ENCODE measurements at places on chromosomes 4 and X. TPM values are rescaled to one million over a fixed set of nuclear protein-coding genes. Genes with fewer than 3 reads are reported as not detected.
A peak's percentile ranks its signal among the peaks of the same experiment; 100 is the strongest.

PLS3 gene
- 1.3 TPM for total RNA-seq

UCP1 gene
- not detected for total RNA-seq

KLB gene
- total RNA-seq, result not detected

GRIA2 gene
- total RNA-seq, result not detected

F9 gene
- not detected for total RNA-seq

VCX2 gene
- not detected for total RNA-seq

CABS1 gene
- total RNA-seq, result not detected

NUDT9 gene
- 10.2 TPM for total RNA-seq

IL3RA gene
- 1.5 TPM for total RNA-seq

DNA sequence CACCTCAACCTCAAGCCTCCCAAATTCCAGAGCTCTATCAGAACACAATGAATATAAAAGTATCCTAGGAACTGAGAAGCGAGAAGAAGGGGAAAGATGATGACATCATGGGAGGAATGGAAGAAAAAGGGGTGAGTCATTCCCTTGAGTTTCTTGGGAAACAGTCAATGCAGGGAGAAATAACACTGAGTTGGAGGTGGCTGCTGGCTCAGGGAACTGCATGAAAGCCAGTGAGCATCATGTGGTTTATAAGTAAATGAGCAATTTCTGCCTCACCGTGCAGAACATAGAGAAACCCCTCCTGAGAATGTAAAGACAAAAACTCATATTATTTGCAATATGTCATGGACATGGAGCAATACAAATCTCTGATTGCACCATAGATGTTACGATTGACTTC is 73.3 kb downstream of the SHOX start:
- H3K4me1 ChIP-seq, result no peaks in the 10 kb centered on the region
- no peak for DNase-seq
- H3K4me3 ChIP-seq, result no peak overlapping the region
- peaks cover 3% of the 10 kb centered on the region for H3K36me3 ChIP-seq

- no peak overlapping the region for H3K27ac ChIP-seq
- no peak overlapping the region for H3K4me3 ChIP-seq
- H3K27me3 ChIP-seq, result no peaks in the 10 kb centered on the region
- peaks cover 42% of the 10 kb centered on the region for H3K4me1 ChIP-seq
- DNase-seq, result no peak
These were observed 5.3 kb upstream of the PYURF start for GRCh38 chr4:88528861-88529260.

DNA sequence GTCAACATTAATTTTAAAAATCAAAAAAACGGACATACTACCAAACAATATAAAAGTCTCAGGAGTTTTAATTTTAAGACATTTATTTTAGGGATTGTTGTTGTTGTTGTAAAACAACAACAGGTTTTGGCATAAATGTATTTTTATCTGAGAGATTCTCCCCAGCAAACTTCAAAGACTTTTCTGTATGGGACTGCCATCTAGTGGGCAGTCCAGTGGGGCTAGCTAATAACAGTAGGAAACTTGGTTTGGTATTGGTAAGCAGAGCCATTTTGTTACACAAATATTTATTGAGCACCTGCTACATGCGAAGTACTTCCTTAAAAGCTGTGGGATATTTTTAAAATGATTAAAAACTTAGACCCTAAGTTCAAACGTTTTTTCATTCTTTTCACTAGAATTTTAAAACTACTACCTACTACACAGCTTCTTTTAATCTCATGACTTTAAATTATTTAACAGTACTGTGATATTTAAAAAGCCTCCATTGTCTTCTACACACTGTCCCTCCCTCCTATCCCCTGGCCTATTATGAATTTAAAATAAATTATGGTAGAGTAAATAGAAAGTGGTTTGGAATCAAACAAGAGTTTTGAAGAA is 1028.4 kb upstream of the INTU start:
- no peaks in the 10 kb centered on the region for H3K27me3 ChIP-seq
- DNase-seq, result no peak
- no peaks in the 10 kb centered on the region for H3K36me3 ChIP-seq
- no peak overlapping the region for H3K4me3 ChIP-seq

DNA sequence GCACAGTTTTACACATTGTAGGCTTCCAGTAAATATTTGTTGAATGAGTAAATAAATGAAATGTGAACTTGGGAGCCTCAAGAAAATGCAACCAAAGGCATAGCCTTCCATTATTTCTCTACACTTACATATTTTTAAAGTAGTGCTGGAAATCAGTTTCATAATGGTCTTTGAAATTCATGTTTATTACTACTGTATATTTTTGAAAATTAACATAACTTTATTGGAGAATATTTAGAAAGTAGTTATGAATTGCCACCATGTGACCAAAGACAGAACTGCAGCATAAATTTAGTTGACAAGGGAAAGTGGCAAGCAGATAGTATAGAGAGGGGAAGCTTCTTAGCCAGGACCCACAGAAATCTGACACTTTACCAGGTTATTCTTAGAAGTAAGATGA is 6.4 kb downstream of the TCEAL8 start:
- DNase-seq, result no peak
- no peak overlapping the region for H3K4me3 ChIP-seq
- H3K27me3 ChIP-seq, result peaks cover 2% of the 10 kb centered on the region
- H3K36me3 ChIP-seq, result peaks cover under 1% of the 10 kb centered on the region
- no peak overlapping the region for H3K27ac ChIP-seq
- H3K4me1 ChIP-seq, result peaks cover under 1% of the 10 kb centered on the region

DNA sequence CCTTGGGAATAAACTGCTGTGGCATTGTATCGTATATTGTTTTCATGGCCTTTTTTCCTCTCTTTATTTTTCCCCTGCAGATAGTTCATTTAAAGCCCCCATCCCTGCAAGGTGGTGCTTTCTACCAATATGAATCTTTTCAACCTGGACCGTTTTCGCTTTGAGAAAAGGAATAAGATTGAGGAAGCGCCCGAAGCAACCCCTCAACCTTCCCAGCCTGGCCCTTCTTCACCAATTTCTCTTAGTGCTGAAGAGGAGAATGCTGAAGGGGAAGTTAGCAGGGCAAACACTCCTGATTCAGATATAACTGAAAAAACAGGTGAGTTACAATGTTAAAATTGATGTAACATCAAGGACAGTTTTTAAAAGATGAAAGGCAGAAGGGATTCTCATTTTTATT is 601 bp downstream of the SMARCAD1 start:
- DNase-seq, result no peak
- H3K4me1 ChIP-seq, result peaks cover 51% of the 10 kb centered on the region
- no peaks in the 10 kb centered on the region for H3K27me3 ChIP-seq
- peak overlapping the region; percentile 97 for H3K4me3 ChIP-seq
- peak overlapping the region; percentile 100 for H3K27ac ChIP-seq

DNA sequence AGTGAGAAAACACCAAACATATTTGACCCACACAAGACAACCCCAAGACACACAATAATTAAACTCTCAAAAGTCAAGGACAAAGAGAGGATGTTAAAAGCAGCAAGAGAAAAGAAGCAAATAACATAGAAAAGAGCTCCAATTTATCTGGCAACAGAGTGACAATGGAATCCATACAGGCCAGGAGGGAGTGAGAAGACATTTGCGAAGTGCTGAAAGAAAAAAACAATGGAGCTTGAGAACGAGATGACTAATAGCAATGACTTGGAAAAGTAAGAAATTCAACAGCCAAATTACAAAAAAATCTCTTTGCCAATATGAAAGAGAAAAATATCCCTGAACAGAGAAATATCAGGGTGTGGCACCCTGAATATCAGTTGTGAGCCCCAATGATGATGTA is 61.6 kb downstream of the MAD2L1 start:
- no peaks in the 10 kb centered on the region for H3K36me3 ChIP-seq
- H3K4me3 ChIP-seq, result no peak overlapping the region
- no peak for DNase-seq
- peaks cover 23% of the 10 kb centered on the region for H3K27me3 ChIP-seq
- peaks cover 6% of the 10 kb centered on the region for H3K4me1 ChIP-seq

DNA sequence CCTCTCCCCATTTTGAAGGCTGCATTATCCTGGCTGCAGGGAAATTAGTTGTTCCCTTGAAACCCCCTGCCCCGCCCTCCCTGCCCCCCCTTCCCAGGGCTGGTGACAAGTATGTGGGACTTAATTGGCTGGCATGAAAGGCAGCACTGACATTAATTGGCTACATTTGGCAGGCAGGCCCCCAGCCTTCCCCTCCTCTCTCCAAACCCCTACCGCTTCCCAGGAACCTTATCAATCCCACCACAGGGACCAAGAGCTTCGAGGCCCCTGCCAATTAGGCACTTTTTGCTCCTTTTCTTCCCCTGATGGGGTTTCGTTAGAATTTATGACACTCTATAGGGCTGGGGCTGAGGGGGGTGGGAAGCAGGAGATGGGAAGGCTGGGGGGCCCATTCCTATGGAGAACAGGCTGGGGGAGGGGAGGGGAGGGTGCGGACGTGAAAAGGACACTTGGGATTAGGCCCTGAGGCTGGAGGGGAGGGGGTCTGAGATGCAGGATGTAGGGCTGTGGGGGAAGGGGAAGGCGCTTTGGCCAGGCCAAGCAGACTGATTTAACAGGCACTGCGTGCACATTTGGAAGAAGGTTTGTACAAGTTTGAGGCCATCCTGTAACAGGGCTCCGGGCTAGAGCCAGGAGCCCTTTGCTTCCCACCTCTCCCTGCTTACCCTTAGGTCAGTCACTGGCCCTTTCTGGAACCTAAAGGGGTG is 52.2 kb downstream of the EFNB1 start:
- H3K27me3 ChIP-seq, result no peaks in the 10 kb centered on the region
- H3K27ac ChIP-seq, result no peak overlapping the region
- no peak overlapping the region for H3K4me3 ChIP-seq
- H3K4me1 ChIP-seq, result no peaks in the 10 kb centered on the region
- no peak for DNase-seq

- no peak for DNase-seq
- no peak overlapping the region for H3K27ac ChIP-seq
- no peaks in the 10 kb centered on the region for H3K27me3 ChIP-seq
- no peak overlapping the region for H3K4me3 ChIP-seq
These were observed 239.0 kb downstream of the PDGFC start for GRCh38 chr4:156732634-156733033.

- H3K4me3 ChIP-seq, result no peak overlapping the region
- DNase-seq, result no peak
- H3K36me3 ChIP-seq, result no peaks in the 10 kb centered on the region
- H3K4me1 ChIP-seq, result no peaks in the 10 kb centered on the region
- H3K27me3 ChIP-seq, result no peaks in the 10 kb centered on the region
These were observed 141.5 kb upstream of the SMAD1 start for GRCh38 chr4:145340071-145340675.

DNA sequence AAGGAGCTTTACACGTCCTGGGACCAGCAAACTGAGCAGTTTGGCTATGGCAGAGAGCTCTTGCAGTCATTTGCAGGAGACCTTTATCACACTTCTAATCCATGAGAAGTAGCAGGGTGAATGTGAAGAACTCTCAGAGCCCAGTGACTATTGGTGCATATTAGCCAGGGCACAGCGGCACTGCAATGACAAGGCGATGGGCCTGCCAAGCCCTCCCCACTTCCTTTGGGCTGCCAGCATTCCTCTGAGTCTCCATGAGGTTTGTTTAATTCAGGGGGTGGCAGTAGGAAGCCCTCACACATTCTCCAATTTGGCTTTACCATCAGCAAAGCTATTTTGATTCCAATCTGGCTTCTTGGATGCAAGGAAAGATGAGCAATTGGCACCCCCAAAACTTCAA is 79.2 kb upstream of the TSPAN7 start:
- DNase-seq, result no peak
- H3K4me3 ChIP-seq, result no peak overlapping the region
- peaks cover 5% of the 10 kb centered on the region for H3K27me3 ChIP-seq
- no peaks in the 10 kb centered on the region for H3K4me1 ChIP-seq

- DNase-seq, result peak; percentile 43
- H3K4me3 ChIP-seq, result peak overlapping the region; percentile 80
These were observed 4.3 kb upstream of the TSPAN5 start for GRCh38 chr4:98662626-98663225.

GRCh38 chrX:113868177-113868576 is 715.7 kb upstream of the HTR2C start:
- no peaks in the 10 kb centered on the region for H3K4me1 ChIP-seq
- H3K27me3 ChIP-seq, result peaks cover 8% of the 10 kb centered on the region
- H3K36me3 ChIP-seq, result no peaks in the 10 kb centered on the region
- H3K27ac ChIP-seq, result no peak overlapping the region

- H3K36me3 ChIP-seq, result no peaks in the 10 kb centered on the region
- no peak overlapping the region for H3K4me3 ChIP-seq
- H3K27ac ChIP-seq, result no peak overlapping the region
- DNase-seq, result peak; percentile 24
- H3K4me1 ChIP-seq, result no peaks in the 10 kb centered on the region
- peaks cover 12% of the 10 kb centered on the region for H3K27me3 ChIP-seq
These were observed 7.6 kb downstream of the FABP2 start for GRCh38 chr4:119314356-119314755.

GRCh38 chrX:79096145-79096556 is 48.3 kb upstream of the GPR174 start:
- H3K4me1 ChIP-seq, result peaks cover 59% of the 10 kb centered on the region
- no peak for DNase-seq
- H3K4me3 ChIP-seq, result peak overlapping the region; percentile 91
- H3K36me3 ChIP-seq, result no peaks in the 10 kb centered on the region

GRCh38 chr4:80425124-80426100 is 89.9 kb downstream of the CFAP299 start:
- no peak overlapping the region for H3K4me3 ChIP-seq
- no peak overlapping the region for H3K27ac ChIP-seq
- H3K36me3 ChIP-seq, result no peaks in the 10 kb centered on the region
- H3K27me3 ChIP-seq, result no peaks in the 10 kb centered on the region
- DNase-seq, result no peak
- peaks cover 21% of the 10 kb centered on the region for H3K4me1 ChIP-seq

- H3K36me3 ChIP-seq, result no peaks in the 10 kb centered on the region
- H3K4me3 ChIP-seq, result no peak overlapping the region
- DNase-seq, result no peak
- H3K27ac ChIP-seq, result no peak overlapping the region
- H3K4me1 ChIP-seq, result no peaks in the 10 kb centered on the region
- H3K27me3 ChIP-seq, result peaks cover 13% of the 10 kb centered on the region
These were observed 209.1 kb upstream of the HCCS start for GRCh38 chrX:10902001-10902400.

DNA sequence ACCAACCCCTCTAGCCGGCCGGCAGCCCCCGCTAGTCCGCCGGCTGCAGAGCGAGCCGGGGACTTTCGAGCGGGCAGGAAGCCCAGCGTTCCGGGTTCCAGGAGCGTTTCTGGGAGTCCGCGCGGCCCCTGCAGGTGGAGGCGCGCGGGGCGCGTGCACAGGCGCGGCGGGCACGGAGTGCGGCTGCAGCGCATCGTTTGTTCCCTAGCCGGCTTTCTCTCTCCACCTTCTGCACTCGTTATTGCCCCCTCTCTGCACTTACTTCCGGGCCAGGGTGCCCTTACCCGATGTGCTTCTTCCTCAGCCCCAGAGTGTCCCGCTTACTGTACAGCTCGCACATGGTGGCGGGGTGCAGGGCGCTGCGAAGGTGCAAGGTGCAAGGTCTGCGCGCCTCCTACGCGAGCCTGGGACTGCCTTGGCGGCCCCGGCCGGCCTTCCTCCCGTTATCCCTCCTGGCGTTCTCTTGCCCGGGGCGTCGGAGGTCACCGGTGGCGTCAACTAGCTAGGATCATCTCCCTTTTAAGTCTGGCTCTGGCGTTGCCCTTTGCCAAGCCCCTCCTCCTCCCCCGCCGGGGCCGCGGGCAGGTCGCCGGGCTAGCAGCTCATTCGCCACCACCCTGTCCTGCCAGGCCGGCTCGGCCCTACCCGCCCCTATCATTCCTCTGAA is at the start of gene ETNPPL:
ETNPPL (minus strand) TSS at position 495 of the 667 bp plus-strand sequence; CDS start at position 340, 155 bp downstream.
- peaks cover 15% of the 10 kb centered on the region for H3K4me1 ChIP-seq
- peaks cover 2% of the 10 kb centered on the region for H3K36me3 ChIP-seq
- peaks cover 43% of the 10 kb centered on the region for H3K27me3 ChIP-seq
- no peak within 1 kb of the TSS for H3K27ac ChIP-seq
- DNase-seq, result peak; percentile 30

Data from activated T-cell treated with anti-CD3 and anti-CD28 coated beads, Interleukin-2, amount 50 U/mL, for 72 hours (primary cell).